ENCODE measurements at places on chromosomes 2 and 18. TPM values are rescaled to one million over a fixed set of nuclear protein-coding genes. Genes with fewer than 3 reads are reported as not detected.

The FAP gene
- 0.20 TPM for total RNA-seq

DNA sequence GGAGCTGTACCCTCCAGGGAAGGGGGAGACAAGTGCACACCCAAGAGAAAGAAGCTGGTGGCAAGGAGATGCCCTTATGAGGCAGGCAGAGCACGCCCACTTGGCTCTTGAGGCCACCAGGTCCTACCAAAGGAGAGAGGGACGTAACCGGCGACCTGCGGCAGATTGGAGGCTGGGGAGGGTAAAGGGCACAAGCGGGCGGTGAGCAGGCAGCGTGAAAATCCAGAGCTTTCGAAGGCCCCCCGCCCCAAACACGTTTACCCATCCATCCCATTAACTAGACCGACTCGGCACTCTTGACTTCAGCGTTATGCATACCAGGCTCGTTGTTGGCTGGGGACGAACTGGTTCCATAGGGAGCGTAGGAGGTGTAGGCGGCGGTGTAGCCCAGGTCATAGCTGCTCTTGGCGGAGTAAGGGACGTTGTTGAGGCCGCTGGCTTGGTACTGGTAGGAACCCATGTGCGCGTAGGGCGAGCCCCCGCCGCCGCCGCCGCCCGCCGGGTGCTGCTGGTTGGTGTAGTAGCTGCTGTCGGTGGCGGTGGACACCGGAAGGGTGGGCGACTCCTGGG is 794 bp downstream of the DLX2 start:
- peak; percentile 50 for DNase-seq

DNA sequence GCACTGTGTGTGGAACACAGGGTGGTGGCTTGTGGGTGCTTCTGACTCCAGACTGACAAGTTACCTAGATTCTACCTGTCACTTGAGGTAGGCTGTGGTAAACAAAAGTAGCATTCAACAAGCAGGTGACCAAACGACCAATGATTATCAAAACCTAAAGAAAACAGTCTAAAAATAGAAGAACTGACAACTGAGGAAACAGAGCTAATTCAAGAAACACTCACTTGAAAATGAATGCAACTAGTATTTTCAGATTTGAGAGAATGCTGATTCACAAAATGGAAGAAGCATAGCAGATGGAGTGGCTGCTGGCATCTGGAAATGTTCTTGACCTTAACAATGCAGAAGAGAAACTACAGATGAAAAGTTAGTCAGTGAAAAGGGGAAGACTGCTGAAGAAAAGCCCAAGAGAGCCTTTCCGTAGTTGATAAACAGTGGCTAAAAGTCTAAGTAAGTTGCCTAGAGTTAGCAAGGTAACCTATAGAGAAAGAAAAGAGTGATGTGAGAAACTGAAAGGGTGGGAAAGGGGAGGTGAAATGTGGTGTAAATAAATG is 170.4 kb downstream of the NCK2 start:
- no peak for DNase-seq

DNA sequence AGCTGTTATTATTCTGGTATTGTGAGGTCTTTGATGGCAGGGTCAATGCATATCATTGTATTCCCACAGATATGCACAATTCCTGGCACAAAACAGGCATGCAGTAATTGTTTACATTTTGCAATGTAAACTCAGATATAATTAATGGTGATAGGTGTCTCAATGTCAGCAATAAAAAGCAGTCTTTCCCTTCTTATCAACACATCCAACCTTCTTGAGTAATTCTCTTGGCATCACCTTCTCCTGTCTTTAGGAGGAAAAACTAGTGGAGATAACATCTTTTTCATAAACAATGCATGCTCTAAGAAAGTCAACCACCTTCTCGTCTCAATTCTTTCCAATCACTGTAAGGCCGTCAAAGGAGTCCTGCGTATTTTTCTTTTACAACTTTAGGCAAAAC is 313.3 kb upstream of the GULP1 start:
- no peak for DNase-seq
